ENCODE measurements at places on chromosomes 7 and 10.

- DNase-seq = no peak
Measured at GRCh38 chr7:143120691-143121405, 11.0 kb upstream of the PIP start.

- no peak for DNase-seq
Measured at GRCh38 chr7:151692721-151693120, 173.0 kb upstream of the RHEB start.

- no peak for DNase-seq
Measured at GRCh38 chr10:78702186-78702585, 366.6 kb upstream of the ZMIZ1 start.

- no peak for DNase-seq
Measured at GRCh38 chr7:158123753-158124152, 463.9 kb downstream of the PTPRN2 start.

GRCh38 chr7:154423231-154423630 lies 371.0 kb downstream of the DPP6 start:
- DNase-seq = no peak

GRCh38 chr7:144027070-144027469 lies 21.7 kb upstream of the OR2A5 start:
- no peak for DNase-seq

- DNase-seq = no peak
Measured at GRCh38 chr7:107471292-107472070, 1.6 kb downstream of the GPR22 start.

DNA sequence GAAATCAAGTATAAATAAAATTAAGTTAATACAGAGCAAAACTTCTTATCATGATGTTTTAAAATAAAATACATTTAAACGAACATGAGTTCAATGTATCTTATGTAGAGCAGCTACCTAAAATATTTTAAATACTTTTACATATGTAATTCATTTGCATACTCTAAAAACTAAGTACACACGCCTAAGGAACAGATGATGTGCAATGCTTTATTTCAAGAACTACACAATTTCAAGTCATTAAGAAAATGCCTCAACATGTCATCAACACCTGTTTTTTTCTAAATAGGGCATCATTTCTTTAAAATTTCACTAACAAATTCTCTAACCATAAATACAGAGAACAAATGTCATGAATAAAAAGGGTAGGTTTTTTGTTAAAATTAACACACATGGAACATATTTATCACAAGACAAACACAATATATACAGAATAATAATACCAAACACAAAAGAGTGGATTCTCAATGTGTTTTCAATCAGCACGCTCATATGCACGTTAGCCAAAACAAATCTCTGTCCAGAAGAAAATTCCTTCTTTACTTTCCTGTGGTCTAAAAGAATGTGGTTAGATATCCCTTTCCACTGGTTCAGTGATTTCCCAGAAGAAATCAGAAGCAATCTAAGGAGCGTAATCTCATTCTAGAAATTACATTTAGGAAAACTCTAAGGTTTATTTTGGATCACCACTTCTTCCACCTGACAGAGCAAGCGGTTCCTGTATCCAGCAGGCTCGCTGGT lies 73.0 kb upstream of the PFKP start:
- DNase-seq = no peak
